ENCODE measurements at places on chromosomes 5 and 9.

DNA sequence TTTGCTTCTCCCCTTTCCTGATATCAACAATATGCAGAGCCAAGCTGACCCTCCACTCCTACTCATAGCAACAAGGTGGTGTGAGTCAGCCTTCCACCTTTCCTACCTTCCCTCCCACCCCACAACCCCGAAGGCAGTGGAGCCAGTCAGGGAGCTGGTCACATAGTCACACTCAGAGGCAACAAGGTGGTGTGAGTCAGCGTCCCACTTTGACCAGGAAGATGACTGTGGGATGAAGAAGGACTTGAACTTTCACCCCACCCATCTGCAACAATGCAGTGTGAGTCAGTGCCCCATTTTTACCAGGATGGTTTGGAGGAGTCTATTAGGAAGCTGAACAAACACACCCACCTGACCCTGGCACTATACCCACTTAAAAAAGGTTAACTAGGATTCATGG is 30.1 kb upstream of the ZNF782 start:
- DNase-seq: no peak

GRCh38 chr5:39249564-39250274 is 30.4 kb upstream of the FYB1 start:
- DNase-seq: peak; percentile 48

- DNase-seq: no peak
Measured at GRCh38 chr5:84779186-84779585, 394.5 kb upstream of the EDIL3 start.

DNA sequence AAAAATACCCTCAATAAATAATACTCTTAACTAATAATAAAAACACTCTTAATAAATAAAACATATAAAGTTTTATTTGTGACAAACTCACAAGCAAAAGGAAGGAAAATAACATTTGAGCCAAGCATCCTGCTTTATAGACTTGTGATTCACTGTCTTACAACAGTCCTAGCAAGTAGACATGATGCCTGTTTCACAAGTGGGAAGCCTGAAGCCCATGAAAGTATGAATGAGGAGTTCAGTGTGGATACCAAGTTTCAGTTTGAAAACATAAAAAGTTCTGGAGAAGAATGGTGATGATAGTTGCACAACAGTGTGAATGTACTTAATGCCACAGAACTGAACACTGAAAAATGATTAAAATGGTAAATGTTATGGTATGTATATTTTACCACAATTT is 10.9 kb downstream of the HABP4 start:
- DNase-seq: no peak

GRCh38 chr5:14263113-14263512 is 120.0 kb downstream of the TRIO start:
- DNase-seq: no peak

- no peak for DNase-seq
Measured at GRCh38 chr5:149133795-149134777, 7.2 kb upstream of the ABLIM3 start.

GRCh38 chr9:118364266-118365106 is 660.3 kb downstream of the TLR4 start:
- no peak for DNase-seq

DNA sequence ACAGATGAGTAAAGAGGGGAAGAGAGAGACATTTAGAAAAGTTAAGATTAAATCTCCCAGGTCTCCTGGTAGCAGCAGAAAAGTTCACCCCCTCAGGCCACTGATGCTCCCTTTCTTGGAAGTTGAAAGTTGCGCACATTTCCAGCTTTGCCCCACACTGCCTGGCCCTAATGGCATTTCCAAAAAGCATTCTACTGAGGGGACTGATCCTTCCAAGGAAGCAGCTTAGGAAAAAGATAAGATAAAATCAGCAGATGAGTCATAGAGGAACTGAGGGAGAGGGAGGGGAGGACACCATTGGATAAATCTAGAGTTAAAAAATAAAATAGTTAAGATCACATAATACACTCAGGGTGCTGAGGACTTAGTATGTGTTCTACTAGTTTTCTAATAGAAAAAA is 67.6 kb upstream of the SLC12A2 start:
- DNase-seq: peak; percentile 9

DNA sequence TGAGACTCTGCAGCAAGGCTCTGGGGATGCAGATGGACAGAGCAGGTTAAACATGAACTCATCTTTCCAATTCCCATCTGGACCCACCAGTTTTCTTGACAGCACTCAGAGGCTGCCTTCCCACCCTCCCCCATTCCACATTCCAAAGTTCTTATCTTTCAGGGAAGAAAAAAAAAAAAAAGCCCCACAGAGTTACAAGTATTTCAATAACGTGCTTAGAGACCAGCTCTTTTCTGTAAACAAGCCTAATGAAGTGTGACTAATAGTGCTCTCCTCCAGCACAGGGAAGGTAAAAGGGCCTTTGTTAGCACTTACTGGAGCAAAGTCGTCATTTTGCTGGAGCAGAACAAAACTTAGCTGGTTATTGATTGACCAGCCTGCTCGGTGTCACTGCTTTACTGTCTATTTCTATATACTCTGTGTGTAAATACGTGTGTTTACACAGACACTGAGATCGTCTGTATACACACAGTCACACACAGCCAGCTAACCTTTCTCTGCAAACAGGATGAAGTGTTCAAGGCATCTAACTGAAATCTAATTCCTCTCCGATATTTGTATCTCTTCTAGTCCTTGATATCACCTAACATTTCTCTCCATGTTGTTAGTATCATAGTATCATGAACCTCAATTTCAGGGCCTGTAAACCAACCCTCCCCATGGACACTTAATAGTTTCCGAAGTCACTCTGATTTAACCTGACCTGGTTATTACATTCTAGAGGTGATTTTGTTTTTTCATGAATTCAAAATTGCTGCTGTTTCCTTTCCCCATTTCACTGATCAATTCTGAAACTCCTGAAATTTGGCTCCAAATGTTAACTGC is 84.9 kb downstream of the ZNF608 start:
- DNase-seq: no peak

DNA sequence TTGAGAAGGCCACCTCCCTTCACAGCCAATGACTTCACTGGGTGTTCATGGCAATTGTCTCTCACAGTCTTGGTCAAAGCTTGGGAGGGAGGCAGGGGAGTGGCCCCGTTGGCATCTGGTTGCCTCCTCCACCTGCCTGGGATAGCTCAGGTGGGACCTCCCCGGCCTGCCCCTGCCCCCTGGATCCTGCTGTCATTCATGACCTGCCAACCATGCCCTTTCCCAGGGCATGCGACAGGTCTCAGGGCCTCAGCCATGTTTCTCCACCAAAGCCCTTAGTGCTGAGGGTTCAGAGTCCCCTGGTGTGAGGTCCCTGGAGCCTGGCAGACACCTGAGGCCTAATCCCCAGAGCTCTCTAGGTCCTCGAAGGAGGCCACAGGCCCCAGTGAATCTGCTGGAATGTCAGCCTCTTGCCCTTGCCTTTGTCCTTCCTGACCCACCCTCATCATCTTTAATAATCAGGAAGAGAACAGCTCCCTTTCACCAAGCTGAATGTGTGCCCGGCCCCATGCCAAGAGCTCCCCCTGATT is 5.6 kb downstream of the DAB2IP start:
- DNase-seq: no peak

- no peak for DNase-seq
Measured at GRCh38 chr5:53019320-53019719, 30.2 kb downstream of the ITGA2 start.

- peak; percentile 51 for DNase-seq
Measured at GRCh38 chr5:169648725-169649310, 11.7 kb downstream of the DOCK2 start.

DNA sequence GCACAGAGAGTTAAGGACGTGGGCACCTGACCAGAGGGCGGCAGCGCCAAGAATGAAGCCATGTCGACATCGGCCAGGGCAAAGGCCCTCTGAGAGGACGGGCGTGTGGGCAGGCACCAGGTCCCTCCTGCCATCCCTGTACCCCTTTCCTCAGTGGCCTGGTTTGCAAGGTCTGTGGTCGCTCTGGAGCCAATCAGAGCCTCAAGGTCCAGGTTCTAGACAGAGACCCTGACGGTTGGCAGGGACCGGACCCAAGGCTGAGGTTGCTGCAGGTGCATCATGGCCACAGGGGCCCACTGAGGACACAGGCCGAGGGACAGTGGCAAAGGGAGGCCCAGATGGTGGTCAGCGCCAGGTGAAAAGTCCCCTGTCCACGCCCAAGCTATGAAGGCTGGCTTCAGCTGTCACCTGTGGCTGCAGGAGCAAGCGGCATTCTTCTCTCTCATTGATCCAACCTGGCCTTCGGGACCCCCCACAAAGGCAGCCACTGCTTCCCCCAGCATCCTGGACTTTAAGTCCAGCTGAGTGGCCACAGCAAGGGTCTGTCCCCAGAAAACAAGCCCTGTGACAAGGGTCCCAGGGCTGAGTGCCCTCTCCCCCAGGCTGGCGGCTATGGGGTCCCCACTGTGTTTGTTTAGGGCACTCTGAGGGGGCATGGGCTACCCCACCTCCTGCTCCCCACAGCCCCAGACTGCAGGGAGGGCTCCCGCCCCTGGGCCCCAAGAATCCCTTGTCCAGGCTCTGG is 48.9 kb downstream of the VAV2 start:
- no peak for DNase-seq

- DNase-seq: no peak
Measured at GRCh38 chr5:57777174-57777581, 294.6 kb upstream of the ACTBL2 start.
